ENCODE measurements at places on chromosomes 4 and X.

DNA sequence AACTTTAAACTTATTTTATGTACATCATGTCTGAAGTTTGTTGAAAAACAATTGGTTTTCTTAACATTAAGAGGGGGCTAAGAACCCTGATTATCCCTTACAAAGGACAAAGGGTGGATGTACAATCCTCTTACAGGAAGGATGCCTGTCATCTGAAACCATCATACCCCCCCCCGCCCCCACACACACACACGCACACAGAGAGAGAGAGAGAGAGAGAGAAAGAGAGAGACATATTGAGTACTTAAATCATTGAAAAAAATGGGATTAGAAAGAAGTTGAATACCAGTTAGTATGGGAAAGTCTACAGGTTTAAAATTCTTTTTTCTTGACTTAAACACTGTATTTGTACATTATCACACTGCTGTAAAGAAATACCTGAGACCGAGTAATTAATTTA lies 10.9 kb upstream of the PGM2 start:
- no peak for DNase-seq

DNA sequence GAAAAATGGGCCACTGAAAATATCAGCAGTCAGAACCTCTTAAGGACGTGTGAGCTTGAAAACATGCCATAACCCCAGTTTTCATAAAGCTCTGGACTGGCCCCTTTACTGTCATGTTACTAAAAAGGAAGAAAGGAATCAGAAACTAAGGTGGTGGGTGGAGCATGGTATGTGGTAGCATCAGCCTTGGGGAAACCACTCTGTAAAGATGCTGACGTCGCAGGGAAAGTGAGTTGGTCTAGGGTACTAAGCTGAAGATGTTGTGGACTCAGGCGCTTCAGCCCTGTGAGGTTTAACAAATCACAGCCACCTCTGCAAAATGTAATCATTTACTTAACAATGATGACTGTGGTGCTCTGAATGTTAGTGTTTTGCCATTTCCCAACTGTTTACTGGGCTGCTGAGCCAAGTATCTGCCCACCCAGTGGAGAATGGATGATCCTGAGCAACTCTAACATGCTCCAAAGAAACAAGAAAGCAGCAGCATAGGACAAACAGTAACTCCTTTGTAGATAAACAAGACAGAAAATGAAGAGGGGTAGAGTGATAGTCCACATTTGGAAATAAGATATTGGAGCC lies 33.4 kb downstream of the C4orf54 start:
- no peak for DNase-seq

- DNase-seq = peak; percentile 58
These were observed 42.8 kb downstream of the IL21 start for GRCh38 chr4:122577808-122578781.

DNA sequence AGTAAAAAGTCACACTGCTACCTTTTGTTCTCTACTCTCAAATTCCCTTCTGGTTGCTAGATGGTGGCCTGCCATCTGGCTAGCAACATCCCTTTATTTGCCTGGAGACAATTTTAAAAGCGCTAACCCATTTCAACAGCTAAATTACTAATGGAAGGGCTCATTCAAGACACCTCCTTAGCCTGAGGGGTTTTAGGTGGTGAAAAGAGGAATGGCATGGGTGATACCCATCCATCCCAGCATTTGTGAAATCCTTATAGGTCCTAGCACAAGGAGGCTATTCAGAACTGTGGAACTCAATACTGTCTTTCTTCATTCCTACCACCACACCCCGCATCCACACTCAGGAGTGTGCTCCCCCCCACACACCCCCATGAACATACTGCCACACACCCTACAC lies 33.5 kb downstream of the ARHGEF9 start:
- DNase-seq = no peak

GRCh38 chr4:159736411-159736810 lies 633.5 kb downstream of the RAPGEF2 start:
- no peak for DNase-seq

DNA sequence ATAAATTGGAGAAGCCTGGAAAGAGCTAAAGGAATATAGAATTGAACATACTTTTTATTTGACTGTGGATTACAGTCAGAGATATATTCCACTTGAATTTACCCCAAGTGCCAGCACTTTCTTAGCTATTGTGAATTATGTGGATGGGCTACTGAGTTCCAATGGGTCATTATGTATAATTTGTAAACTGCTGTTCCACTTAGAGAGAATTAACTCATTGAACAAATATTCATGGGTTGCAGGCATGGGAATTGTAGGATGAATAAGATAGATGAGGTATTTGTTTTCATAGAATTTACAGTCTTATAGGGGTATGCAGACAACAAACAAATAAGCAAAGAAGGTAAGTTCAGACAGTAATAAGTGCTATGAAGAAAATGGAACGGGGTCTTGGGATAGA lies 195.7 kb downstream of the SHROOM3 start:
- DNase-seq = peak; percentile 16

DNA sequence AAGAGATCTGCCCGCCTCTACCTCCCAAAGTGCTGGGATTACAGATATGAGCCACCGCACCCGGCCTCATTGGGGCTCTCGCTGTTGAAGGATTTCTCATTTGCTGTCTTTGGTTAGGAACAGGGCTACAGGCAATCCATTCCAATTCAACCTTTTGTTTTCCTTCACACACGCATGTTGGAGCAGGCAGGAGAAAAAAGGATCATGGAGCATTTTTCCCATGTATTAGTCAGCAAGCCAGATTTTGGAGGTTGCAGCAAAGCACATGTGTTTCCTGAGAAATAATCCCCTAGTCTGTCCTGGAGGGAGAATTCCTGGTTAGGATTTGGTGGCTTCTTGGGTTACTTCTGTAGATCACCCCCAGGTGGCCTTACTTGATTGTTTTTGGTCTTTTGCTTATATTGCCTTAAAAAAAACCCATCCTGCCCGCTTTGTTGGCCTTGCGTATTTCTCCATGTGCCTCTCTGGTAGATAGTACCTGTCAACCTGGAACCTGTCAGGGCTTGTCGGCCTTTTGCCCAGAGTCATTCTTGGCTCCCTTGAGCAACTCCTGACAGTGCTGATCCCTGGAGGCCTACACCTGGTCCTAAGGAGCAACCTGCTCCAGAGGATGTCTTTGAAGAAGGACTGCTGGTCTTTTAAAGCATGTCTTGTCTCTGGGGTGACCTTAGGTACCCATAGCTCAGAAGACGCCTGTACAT lies 82.4 kb upstream of the CLCN4 start:
- no peak for DNase-seq

- DNase-seq = no peak
These were observed 26.4 kb downstream of the NIPAL1 start for GRCh38 chr4:48042979-48043461.

GRCh38 chrX:9845578-9845952 lies 59.3 kb downstream of the SHROOM2 start:
- no peak for DNase-seq

- no peak for DNase-seq
These were observed 344.1 kb downstream of the SH2D1A start for GRCh38 chrX:124690495-124690894.

DNA sequence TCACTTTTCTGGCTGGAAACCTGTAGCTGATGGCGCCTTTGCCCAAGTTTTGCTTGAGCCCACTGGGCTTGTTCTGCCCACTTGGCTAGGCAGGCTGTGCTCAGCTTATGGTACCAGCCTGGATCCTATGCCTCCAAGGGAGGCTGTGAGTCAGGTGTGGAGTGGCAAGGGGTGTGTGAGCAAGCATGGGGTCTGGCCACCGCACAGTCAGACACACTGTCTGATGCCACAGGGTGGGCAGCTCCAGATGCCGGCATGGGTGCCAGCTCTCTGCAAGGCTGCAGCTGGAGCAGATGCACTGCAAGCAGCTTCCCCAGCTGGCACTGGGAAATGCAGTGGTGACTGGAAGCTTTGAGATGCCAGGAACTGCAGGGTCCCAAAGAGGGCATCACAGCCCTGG lies 16.3 kb upstream of the GIMD1 start:
- DNase-seq = no peak

DNA sequence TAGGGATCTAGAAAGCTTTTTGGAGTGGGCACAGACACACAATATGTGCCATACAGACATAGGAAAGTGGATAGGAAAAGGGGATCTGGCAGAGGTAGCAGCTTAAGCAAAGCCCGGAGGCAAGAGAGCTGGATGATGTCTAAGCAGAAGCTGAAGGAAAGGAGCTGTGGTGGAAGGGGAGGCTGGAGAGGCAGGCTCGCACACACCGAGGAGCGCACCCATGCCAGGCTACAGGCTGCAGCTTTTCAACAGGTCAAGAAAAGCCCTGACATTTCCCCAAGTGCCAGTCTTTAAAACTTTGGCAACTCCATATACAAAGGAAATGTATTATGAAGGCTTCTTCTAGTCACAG lies 67.4 kb downstream of the SOWAHB start:
- no peak for DNase-seq

DNA sequence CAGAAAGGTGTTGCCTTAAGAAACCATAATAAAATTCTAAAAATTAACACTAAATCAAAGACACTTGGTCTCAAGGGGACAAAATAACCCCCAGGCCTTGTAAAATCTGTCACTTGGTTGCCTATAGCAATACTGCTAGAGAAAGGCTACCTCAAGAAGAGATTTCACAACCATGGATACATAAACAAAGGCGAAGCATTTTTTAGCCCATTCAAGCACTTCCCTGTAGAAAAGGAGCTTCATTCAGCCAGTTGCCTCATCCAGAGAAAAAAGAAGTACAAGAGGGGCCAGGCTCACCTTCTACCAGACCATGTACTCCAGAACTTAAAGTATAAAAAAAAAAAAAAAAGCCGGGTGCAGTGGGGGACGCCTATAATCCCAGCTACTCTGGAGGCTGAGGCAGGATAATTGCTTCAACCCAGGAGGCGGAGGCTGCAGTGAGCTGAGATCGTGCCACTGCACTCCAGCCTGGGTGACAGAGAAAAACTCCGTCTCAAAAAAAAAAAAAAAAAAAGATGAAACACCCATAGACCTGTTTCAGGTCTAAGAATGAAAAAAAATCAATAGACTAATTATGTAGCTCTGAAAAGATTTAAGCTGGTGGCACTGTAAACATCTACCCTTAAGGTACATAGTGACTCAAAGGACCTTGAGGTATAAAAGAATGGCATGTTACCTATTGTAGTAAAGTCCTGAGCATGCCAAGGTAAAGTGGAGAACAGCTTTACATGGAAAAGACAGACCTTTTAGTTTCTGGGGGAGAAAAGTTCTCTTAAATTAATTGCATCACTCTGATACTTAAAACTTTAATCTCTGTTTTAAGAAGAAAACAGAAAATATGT lies 18.0 kb downstream of the RUFY3 start:
- DNase-seq = no peak

DNA sequence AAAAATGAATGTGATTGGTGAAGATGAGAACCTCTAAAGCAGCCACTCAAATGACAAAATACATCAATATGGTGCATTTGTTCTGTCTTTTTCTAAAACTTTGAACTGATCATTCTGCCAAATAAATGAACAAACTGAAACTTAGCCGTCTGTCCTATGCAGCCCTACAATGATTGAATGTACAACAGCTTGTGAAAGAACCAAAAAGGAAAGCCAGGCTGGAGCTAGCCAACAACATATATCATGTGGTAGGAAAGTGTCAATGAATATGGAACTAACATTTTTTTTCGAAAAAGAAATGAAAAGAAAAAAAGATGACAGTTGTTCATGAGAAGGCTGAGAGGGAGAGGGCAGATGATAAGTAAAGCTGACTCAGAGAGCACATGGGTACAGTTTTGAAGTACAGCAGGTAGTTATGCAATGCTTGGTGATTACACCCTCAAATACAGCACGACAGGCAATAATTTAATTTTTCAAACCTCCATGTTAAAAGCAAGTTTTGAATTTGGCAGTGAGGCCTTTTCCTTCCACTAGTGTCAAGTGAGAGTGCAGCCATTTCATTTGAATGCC lies 21.2 kb upstream of the SLC7A11 start:
- DNase-seq = peak; percentile 6

DNA sequence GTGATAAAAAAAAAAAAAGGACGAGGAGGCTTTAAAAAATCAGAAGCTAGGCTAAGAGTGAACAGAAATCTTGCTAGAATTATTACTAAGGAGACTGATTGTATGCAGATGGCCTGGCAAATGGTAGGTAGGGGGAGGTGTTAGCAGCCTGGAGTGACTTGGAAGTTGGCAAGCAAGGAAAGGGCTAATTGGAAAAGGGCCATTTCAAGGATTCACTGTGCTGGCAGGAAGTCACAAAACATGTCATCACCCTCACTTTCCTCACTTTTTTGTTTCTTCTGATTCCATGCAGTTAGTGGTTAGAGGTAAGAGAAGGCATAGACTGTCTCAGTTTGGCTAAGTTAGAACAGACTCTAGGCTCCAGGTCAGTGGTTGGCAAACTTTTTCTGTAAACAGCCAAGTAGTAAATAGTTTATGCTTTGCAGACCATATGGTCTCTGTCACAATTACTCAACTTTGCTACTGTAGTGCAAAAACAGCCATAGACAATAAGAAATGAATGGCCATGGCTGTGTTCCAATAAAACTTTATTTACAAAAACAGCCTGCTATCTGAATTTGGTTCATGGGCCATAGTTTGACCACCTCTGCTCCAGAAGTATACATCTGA lies 646.5 kb upstream of the ACTRT1 start:
- no peak for DNase-seq

DNA sequence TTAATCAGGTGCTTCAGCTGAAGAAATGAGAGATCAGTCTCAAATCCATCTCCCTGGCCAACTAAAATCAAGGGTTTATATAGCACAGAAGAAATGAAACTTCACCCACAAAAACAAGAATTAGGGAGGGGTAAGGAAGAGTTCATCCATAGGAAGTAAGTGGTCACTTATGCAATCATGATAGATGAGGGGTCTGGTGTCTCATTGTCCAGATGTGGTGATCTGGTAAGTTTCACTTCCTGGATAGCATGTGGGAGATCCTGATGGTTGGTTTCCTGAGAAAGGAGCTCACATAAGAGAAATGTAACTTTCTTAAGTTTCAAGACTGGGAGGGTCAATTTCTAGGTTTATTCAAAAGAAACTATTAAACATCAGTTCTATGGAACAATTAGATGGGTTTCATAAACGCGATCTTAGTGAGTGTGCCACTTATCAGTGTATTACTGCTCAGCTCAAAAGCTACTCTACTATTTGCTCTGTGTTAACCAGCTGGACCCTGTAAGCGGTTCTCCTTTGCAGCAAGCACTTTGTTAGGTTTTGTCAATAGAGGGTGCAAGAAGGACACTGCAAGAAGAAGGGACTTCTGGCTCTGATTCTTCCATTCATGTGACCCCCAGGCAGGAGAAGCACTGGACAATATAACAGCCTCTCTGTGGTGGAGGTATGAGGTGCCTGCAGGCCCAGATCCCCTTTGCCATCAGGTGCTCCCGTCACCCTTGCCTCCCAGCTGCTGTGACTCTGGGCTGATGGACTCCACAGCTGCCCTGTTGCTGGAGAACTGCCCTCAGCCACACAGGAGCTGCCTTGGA lies 35.4 kb upstream of the HPSE start:
- DNase-seq = no peak

DNA sequence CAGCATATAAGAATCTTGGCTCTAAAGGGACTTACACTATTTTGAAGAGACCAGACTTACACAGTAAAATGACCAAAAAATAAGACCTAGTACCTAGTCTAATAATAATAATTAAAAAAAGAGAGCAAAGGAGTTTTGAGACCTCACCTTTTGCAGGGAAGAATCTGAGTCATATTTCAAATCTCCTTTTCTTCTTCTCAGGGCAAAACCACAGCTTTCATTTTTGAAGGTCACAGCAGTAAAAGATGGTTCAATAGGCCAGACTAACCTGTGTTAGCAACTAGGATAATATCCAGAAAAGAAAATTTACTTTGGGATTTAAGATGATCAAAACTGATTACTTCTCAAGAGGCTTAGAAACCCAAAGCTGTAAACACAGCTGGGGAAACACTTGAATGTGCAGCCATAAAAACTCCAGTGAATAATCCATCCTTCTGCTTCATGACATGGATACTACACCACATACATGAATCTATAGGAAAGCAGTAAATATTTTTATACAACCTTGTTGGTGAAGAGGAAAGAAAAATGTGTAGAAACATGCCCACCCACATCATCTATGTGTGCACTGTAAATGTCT lies 25.9 kb upstream of the LNX1 start:
- DNase-seq = no peak
